ENCODE measurements at places on chromosomes 6 and 20.

- DNase-seq: no peak
Observed at GRCh38 chr20:32144898-32145662, 35.6 kb downstream of the TM9SF4 start.

DNA sequence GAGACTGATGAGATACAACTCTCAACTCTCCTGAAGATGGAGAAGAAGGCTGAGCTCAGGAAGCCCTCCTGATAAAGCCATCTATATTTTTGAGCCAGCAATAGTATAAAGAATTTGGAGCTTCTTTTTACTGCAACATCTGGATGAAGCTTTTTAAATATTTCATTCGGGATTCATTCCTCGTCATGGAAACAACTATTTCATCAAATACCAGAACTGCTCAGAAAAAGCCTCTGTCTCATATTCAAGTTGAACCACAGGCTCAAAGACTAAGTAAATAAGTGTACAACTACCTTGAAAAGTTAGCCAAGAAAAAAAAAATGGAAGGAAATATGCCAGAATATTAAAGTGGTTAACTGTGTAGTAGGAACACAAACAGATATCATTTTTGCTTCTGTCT lies 37.8 kb downstream of the PTPRT start:
- DNase-seq: no peak

GRCh38 chr6:16849988-16850680 lies 88.9 kb upstream of the ATXN1 start:
- no peak for DNase-seq

- DNase-seq: peak; percentile 14
Observed at GRCh38 chr20:32762754-32763201, 593 bp downstream of the DNMT3B start.

GRCh38 chr20:49661560-49662329 lies 51.9 kb downstream of the B4GALT5 start:
- no peak for DNase-seq

GRCh38 chr6:45486736-45487135 lies 109.0 kb upstream of the SUPT3H start:
- peak; percentile 63 for DNase-seq

GRCh38 chr6:111122458-111123286 lies 35.4 kb downstream of the SLC16A10 start:
- no peak for DNase-seq

DNA sequence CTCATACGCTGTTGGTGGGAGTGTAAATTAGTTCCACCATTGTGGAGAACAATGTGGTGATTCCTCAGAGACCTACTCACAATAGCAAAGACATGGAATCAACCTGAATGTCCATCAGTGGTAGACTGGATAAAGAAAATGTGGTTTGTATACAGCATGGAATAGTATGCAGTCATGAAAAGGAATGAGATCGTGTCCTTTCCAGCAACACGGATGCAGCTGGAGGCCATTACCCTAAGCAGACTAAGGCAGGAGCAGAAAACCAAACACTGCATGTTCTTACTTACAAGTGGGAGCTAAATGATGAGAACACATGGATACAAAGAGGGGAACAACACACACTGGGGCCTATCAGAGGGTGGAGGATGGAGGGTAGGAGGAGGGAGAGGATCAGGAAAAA lies 54.6 kb downstream of the SYNJ2 start:
- no peak for DNase-seq

DNA sequence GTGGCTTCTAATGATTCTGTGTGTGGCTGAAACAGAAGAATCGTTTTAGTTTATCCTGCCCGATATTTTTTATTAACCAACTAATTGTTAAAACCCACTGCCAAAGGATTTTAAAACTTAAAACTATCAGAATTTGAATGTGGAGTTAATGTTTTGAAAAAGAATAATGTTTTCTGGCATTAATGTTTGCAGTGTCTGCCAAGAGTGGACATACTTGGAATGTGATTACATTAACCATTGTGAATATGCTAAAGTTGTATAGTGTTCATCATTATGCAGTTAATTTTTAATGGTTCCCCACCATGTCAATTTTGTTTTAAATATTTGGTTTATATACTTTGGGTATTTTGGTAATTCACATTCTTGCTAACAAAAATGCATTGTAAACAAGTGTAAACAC lies 24.4 kb downstream of the DCBLD1 start:
- DNase-seq: no peak

All from inflammatory macrophage treated with lipopolysaccharide for 4 hours (primary cell).